ENCODE measurements at places on chromosomes 7 and 10. TPM values are rescaled to one million over a fixed set of nuclear protein-coding genes. Genes with fewer than 3 reads are reported as not detected.

- H3K27ac ChIP-seq, result no peak overlapping the region
- H3K4me1 ChIP-seq, result no peaks in the 10 kb centered on the region
- no peak for DNase-seq
These were observed 599.6 kb downstream of the INHBA start for GRCh38 chr7:41103331-41103730.

- H3K4me3 ChIP-seq, result no peak overlapping the region
- no peaks in the 10 kb centered on the region for H3K4me1 ChIP-seq
- H3K36me3 ChIP-seq, result no peaks in the 10 kb centered on the region
- H3K27ac ChIP-seq, result no peak overlapping the region
- no peak for DNase-seq
- peaks cover 3% of the 10 kb centered on the region for H3K27me3 ChIP-seq
These were observed 115.2 kb upstream of the SFMBT2 start for GRCh38 chr10:7526017-7526400.

- H3K27ac ChIP-seq, result no peak overlapping the region
- H3K27me3 ChIP-seq, result no peaks in the 10 kb centered on the region
- H3K4me3 ChIP-seq, result no peak overlapping the region
- peaks cover 10% of the 10 kb centered on the region for H3K4me1 ChIP-seq
These were observed 97.9 kb downstream of the WDR11 start for GRCh38 chr10:120948889-120949608.

CDC14C gene
- total RNA-seq, result 0.91 TPM

- H3K4me1 ChIP-seq, result no peaks in the 10 kb centered on the region
- no peak overlapping the region for H3K4me3 ChIP-seq
- DNase-seq, result no peak
- H3K36me3 ChIP-seq, result no peaks in the 10 kb centered on the region
- no peaks in the 10 kb centered on the region for H3K27me3 ChIP-seq
These were observed 70.6 kb downstream of the MET start for GRCh38 chr7:116742641-116743040.

HOXA6 gene
- total RNA-seq, result 7.5 TPM

GRCh38 chr7:143002106-143002505 is 24.8 kb downstream of the OR9A2 start:
- no peak for DNase-seq
- H3K27ac ChIP-seq, result no peak overlapping the region
- H3K36me3 ChIP-seq, result no peaks in the 10 kb centered on the region
- H3K27me3 ChIP-seq, result no peaks in the 10 kb centered on the region
- no peaks in the 10 kb centered on the region for H3K4me1 ChIP-seq
- no peak overlapping the region for H3K4me3 ChIP-seq

GRCh38 chr10:120012566-120012965 is 120.0 kb downstream of the SEC23IP start:
- H3K27ac ChIP-seq, result no peak overlapping the region
- no peaks in the 10 kb centered on the region for H3K27me3 ChIP-seq
- no peak overlapping the region for H3K4me3 ChIP-seq
- no peaks in the 10 kb centered on the region for H3K36me3 ChIP-seq

GLCCI1 gene
- total RNA-seq, result 9.1 TPM

LIPF gene
- not detected for total RNA-seq

DNA sequence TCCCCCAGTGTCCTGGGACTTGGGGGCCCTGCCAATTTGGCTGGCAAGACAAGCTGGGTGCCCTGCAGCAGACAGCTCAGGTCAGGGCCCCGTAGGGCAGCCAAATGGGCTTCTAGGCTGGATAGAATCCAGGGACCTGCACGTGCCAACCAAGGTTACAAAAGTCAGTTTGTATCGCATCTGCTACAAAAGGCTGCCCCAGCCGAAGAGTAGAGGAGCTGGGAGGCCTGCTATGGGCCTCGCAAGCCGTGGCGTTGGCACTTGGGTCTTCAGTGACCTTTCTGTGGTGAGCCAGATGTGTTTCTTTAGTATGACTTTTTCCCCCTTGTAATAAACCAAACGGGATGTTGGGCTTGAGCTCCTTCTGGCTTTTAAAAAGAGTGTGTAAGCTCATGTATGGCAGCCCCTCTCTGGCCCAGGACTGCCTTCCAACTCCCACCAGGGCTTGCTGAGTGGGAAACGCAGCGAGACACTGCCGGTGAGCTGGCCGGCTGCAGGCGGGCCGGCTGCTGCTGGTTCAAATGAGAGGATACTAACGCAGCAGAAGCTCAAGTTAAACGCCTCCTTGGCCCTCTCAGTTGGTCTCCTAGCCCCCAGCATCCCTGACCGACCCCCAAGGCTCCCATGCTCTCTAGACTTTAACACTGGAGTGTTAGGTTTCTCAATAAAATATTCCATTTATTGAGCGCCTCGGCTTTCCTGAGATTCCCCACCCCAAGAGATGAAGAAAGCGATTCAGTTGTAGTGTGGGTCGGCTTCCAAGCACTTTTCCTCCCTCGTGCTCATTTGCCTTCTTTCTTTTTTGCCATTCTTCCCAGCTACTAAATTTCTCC is 3.1 kb upstream of the HOXA10 start:
- H3K4me1 ChIP-seq, result no peaks in the 10 kb centered on the region
- peak overlapping the region; percentile 61 for H3K4me3 ChIP-seq
- peak overlapping the region; percentile 96 for H3K27ac ChIP-seq
- DNase-seq, result no peak

Measured in prostate gland (tissue), 2 donors.